Sigmoid colon (tissue), 7 donors: ENCODE measurements at places on chromosomes 1 and 21. TPM values are rescaled to one million over a fixed set of nuclear protein-coding genes. Genes with fewer than 3 reads are reported as not detected.

DNA sequence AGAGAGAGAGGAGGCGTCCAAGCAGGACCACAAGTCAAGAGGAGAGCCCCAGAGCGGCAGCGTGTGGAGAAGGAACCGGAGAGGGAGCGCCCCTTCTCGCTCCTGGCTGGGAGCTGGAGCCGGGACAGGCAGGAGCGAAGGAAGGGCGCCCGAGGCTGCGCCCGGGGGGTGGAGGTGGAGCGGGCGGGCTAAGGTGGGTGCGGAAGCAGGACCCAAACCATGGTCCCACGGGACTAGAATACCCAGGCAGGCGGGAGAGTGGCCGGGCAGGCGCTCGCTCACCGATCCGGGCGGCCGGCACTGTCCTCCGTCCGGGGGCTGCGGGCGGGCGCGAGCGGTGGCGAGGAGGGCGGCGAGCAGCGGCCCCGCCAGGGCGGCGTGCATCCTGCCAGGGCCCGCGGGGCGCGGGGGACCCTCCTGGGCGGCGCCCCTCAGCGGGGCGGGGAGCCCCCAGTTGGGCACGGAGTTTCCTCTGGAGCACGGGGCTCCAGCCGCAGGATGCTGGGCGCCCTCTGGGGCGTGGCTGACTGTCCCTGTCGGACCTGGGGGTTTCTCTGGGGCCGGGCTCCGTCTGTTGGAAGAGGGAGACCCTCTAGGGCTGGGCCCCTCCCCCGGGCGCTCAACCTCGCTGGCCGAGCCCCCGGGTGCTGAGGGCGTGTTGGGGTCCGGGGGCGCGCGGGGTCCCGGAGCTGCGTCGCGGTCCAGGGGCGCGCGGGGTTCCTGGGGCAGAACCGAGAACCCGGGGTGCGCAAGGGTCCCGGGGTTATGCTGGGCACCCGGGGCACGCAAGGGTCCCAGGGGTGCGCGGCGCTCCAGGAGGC, 569 bp downstream of the TRABD2B start:
- peak overlapping the region; percentile 53 for H3K4me3 ChIP-seq
- H3K27me3 ChIP-seq, result peaks cover 25% of the 10 kb centered on the region
- DNase-seq, result no peak
- H3K4me1 ChIP-seq, result no peaks in the 10 kb centered on the region

GRCh38 chr1:236534151-236534651, 10.4 kb downstream of the LGALS8 start:
- DNase-seq, result no peak
- H3K36me3 ChIP-seq, result peaks cover 37% of the 10 kb centered on the region
- H3K4me1 ChIP-seq, result no peaks in the 10 kb centered on the region
- no peaks in the 10 kb centered on the region for H3K27me3 ChIP-seq

DNA sequence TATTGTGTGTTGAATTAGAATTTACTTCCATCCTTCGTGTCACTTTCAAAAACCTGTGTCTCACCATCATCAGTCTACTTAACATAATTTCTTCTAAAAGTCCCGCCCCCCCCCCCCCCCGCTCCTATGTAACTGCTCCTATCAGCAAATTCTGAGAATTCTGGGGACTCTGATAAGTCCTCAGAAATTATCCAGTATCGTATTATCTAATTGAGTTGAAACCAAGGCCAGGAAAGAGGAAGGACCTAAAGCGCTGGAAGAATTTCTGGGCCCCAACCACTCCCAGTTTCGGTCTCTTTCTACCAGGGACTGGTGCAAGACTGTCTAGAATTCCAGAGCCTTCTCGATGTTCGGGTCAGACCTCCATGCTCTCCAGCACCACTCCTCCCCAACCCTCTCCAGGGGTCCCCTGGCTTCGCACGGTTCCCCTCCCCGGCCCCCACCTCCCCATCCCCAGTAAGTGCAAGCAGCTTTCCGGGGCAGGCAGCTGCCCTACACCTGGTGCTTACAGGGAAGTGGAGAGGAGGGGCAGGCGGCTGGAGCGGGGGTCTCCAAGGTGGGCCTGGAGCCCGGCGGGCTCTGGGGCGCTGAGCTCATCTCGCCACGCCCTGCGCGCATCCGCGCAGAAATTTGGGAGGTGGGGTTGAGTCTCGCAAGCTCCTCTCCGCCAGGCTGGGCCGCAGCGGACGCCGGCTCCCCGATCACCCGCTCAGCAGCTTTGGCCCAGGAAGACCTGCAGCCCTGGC, 16.0 kb upstream of the ZNF496 start:
- H3K4me3 ChIP-seq, result peak overlapping the region; percentile 34
- H3K27me3 ChIP-seq, result no peaks in the 10 kb centered on the region
- no peak for DNase-seq
- no peaks in the 10 kb centered on the region for H3K36me3 ChIP-seq
- peaks cover 7% of the 10 kb centered on the region for H3K4me1 ChIP-seq

DNA sequence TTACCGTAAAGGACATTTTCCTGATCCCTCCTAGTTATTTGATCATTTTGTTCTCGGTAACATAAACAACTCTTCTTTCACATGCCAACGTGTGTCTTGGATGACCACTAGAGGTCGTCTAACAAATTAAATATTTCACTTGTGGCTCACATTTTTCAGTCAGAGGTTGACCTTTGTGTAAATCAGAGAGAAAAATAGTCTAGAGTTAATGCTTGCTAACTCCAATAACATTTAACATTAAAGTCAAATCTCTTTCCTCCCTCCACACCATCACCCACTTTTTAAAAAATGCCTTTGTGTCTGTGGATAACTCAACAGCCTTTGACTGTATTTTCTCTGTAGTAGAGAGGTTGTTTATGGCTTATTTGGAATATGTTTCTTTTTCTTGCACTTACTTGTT, 220.5 kb upstream of the B3GALT2 start:
- peaks cover 27% of the 10 kb centered on the region for H3K4me1 ChIP-seq
- no peak for DNase-seq
- H3K36me3 ChIP-seq, result no peaks in the 10 kb centered on the region
- no peaks in the 10 kb centered on the region for H3K27me3 ChIP-seq
- peak overlapping the region; percentile 36 for H3K27ac ChIP-seq

Gene SYTL1
- polyA plus RNA-seq, result 25.9 TPM

Gene KMO
- polyA plus RNA-seq, result 2.7 TPM

DNA sequence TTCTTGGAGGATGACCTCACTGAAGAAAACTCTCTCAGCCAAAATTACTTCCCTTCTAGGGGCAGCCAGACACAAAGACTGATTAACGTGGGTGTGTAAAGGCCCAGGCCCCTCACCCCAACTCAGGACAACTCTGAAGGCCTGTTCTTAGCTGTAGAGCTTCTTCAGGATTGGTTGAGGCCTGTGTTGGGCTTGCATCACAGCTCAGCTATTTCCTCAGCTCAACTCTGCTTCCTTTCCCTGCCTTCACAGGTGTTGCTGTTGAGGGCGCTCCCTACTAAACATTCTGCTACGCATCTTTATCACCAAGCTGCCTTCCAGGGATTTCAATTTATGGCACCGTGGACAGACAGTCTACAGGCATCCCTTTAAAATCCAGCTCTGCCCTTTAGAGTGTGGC, 36.8 kb downstream of the MAB21L3 start:
- peaks cover 11% of the 10 kb centered on the region for H3K4me1 ChIP-seq
- H3K4me3 ChIP-seq, result no peak overlapping the region
- H3K36me3 ChIP-seq, result no peaks in the 10 kb centered on the region
- DNase-seq, result no peak

Gene FCAMR
- 1.5 TPM for polyA plus RNA-seq

GRCh38 chr21:18251065-18251464, 6.4 kb downstream of the CHODL start:
- no peaks in the 10 kb centered on the region for H3K36me3 ChIP-seq
- DNase-seq, result no peak
- no peaks in the 10 kb centered on the region for H3K4me1 ChIP-seq
- H3K27ac ChIP-seq, result no peak overlapping the region
- H3K27me3 ChIP-seq, result no peaks in the 10 kb centered on the region

DNA sequence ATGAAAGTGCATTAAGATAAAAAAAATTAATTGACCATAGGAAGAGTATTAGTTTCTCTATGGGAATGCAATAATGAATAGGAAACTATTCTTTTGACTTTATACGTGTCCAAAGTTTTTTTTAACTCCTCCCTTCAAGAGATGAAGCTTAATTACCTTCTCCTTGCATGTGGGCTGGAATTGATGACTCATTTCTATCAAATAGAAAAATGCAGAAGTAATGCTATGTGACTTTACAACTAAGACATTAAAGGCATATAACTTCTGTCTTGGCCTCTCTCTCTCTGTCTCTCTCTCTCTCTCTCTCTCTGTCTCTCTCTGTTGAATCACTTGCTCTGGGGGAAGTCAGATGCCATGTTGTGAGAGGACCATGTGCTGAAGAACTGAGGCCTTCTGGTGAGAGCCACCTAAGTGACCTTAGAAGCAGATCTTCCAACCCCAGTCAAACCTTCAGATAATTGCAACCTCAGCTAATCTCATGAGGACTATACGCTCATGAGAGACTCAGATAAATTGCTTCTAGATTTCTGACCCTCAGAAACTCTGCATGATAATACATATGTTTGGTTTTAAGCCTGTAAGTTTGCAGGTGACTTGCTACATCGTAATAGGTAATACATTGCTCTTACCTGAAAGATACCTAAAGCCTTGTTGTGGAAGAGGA, 414.2 kb downstream of the KCNT2 start:
- DNase-seq, result no peak
- H3K4me1 ChIP-seq, result no peaks in the 10 kb centered on the region
- H3K36me3 ChIP-seq, result no peaks in the 10 kb centered on the region
- no peak overlapping the region for H3K27ac ChIP-seq
- H3K4me3 ChIP-seq, result no peak overlapping the region

- H3K4me3 ChIP-seq, result peak overlapping the region; percentile 95
- H3K36me3 ChIP-seq, result peaks cover 13% of the 10 kb centered on the region
- H3K4me1 ChIP-seq, result no peaks in the 10 kb centered on the region
- no peaks in the 10 kb centered on the region for H3K27me3 ChIP-seq
- DNase-seq, result no peak
Observed at GRCh38 chr1:33350611-33351280, 29.8 kb upstream of the A3GALT2 start.

Gene TMEM51
- polyA plus RNA-seq, result 8.8 TPM

Gene TNFRSF8
- 0.92 TPM for polyA plus RNA-seq

Gene RIMKLA
- 2.6 TPM for polyA plus RNA-seq

GRCh38 chr1:1177452-1178206, 3.9 kb downstream of the TTLL10 start:
- H3K27me3 ChIP-seq, result peaks cover 58% of the 10 kb centered on the region
- H3K36me3 ChIP-seq, result no peaks in the 10 kb centered on the region

DNA sequence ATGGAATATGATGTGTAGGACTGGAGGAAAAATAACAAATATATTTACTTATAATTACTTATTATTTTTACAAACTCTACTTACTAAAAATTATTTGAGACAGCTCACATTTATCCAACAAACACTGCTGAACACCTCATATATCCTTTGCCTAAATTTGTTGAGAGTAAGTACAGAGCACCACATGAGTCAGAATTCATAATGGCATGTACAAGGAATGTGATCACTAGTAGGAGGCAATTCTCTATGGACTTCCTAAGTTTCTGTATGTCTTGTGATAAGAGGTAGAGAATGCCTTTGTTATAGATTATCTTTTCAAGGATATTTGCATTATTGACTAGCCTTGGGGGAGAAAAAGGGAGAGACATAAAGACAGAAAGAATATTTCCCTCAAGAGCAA, 8.2 kb upstream of the ST6GALNAC3 start:
- H3K27ac ChIP-seq, result no peak overlapping the region
- no peaks in the 10 kb centered on the region for H3K4me1 ChIP-seq
- no peaks in the 10 kb centered on the region for H3K36me3 ChIP-seq
- DNase-seq, result no peak
- no peak overlapping the region for H3K4me3 ChIP-seq
- no peaks in the 10 kb centered on the region for H3K27me3 ChIP-seq

GRCh38 chr21:33325222-33326067, 675 bp downstream of the IFNAR1 start:
- DNase-seq, result peak; percentile 86
- H3K4me1 ChIP-seq, result peaks cover 17% of the 10 kb centered on the region
- no peaks in the 10 kb centered on the region for H3K27me3 ChIP-seq
- H3K36me3 ChIP-seq, result no peaks in the 10 kb centered on the region
- H3K27ac ChIP-seq, result peak overlapping the region; percentile 98
- peak overlapping the region; percentile 99 for H3K4me3 ChIP-seq

DNA sequence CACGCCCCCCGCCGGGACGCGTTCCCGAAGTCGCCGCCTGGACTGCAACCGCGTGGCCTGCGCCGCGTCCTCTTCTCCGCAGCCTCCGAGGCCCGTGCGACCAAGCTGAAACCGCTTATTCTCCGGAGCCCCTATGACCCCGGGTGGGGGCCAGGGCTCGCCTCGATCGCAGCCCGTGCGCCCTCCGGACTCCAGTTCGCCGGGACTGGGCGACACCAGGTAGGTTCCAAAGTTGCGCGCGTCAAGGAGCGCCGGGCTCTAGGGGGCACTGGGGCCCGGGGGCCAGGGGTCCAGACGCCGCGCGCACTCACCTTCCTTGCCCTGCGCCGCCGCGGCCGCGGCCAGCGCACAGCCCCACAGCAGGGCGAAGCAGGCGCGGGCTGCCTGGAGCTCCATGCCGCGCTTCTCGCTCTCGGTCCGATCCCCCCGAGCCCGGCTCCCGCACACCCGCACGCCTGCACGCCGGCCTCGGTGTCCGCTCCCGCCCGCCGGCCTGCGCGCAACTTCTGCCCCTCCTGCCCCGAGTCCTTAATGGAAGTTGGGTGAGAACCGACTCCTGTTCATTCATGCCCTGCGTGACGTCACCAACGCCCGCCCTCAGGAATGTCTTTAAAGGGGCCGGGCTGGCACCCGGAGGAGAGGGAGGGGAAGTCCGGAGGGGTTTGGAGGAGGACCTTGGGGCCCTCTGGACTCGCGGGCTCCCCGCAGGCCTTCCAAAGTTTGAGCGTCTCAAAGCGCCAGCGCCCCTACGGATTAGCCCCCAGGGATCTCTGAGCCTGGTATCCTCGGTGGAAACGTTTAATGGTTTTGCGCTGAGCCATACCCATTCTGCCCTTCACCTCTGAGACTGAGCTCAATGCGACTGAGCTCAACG, at the start of gene EPHA2:
Gene EPHA2, minus strand, starts transcription at position 533 of the 874 bp plus-strand sequence. Its CDS starts 137 bp downstream, at position 396.
- H3K4me1 ChIP-seq, result peaks cover 38% of the 10 kb centered on the region
- peak within 1 kb of the TSS; percentile 76 for H3K27ac ChIP-seq
- no peaks in the 10 kb centered on the region for H3K27me3 ChIP-seq

GRCh38 chr1:37189111-37189510, 154.8 kb upstream of the GRIK3 start:
- H3K27me3 ChIP-seq, result no peaks in the 10 kb centered on the region
- no peaks in the 10 kb centered on the region for H3K36me3 ChIP-seq
- no peak overlapping the region for H3K27ac ChIP-seq
- no peak overlapping the region for H3K4me3 ChIP-seq
- no peaks in the 10 kb centered on the region for H3K4me1 ChIP-seq

DNA sequence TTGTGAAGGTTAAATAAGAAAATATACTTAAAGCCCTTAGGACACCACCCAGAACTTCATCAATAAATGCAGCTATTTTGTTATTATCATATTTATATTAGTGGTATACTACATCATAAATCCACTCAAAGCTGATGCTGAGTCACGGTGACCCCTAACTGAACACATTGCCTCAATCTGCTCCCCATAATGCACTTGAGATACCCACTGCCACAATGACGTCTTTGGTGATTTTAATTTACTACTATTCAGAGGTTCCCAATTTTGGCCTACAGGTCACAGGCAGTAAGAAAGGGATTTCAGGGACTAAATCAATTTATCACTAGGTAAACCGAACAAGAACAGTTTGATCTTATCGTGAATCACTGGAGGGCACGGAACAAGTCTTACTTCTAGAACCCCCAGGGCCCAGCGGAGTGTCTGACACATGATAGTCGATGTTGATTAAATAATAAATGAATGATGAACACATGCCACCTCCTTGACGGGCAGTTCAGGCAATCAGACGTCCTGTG, 493 bp upstream of the CHD1L start:
- peak overlapping the region; percentile 80 for H3K4me3 ChIP-seq
- no peaks in the 10 kb centered on the region for H3K4me1 ChIP-seq
- no peaks in the 10 kb centered on the region for H3K27me3 ChIP-seq
- H3K27ac ChIP-seq, result peak overlapping the region; percentile 92
- no peak for DNase-seq
- no peaks in the 10 kb centered on the region for H3K36me3 ChIP-seq
